ENCODE measurements at places on chromosomes 5 and 9. TPM values are rescaled to one million over a fixed set of nuclear protein-coding genes. Genes with fewer than 3 reads are reported as not detected.

AJM1 gene
- total RNA-seq, result 1.1 TPM

MTAP gene
- total RNA-seq, result 14.4 TPM

MARCHF11 gene
- total RNA-seq, result not detected

ADAMTSL1 gene
- total RNA-seq, result 179 TPM

NUDT12 gene
- 16.8 TPM for total RNA-seq

ZFP2 gene
- total RNA-seq, result 2.7 TPM

ERGIC1 gene
- total RNA-seq, result 21.7 TPM

PITX1 gene
- total RNA-seq, result 1.5 TPM

SLC36A2 gene
- not detected for total RNA-seq

DNA sequence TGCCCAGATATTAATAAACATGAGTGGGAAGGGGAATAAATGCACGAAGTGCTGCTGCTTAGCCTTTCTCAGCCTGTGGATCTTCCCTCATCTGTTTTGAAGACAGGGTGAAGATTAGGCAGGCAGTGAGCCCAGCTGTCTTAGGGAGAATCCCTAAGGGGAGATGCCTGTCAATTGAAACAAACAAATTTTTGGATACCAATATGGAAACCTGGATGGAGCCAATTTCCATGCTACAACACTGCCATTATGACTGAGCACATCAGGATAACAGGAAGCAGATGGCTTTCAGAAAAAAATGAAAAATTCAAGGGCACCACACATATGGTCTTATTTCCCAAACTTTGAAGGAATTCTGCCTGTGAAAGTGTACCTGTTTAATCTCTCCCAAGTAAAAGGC is 80.3 kb downstream of the HMHB1 start:
- no peak for DNase-seq

DNA sequence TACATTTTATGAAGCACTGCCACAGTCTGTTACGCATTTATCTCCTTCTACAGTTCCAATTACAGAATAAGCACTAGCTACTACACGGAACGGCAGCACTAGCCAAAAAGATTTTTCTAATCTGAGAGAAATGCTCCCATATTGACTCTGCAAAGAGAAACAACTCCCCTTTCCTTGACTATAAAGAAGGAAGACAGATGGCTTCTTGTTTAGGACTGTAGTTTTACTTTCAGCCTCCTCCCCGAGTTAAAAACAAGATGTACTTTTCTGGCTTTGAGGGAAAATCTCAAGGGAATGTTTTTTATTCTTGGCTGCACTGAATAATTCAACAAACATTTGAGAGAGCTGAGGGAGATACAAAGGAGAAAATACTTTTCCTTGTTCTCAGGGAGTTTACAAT is 1.9 kb upstream of the SLC44A1 start:
- peak; percentile 66 for DNase-seq

- no peak for DNase-seq
These were observed 97.0 kb downstream of the ANKRD33B start for GRCh38 chr5:10660720-10661387.

- no peak for DNase-seq
These were observed 71.9 kb downstream of the INSL6 start for GRCh38 chr9:5113523-5113922.

DNA sequence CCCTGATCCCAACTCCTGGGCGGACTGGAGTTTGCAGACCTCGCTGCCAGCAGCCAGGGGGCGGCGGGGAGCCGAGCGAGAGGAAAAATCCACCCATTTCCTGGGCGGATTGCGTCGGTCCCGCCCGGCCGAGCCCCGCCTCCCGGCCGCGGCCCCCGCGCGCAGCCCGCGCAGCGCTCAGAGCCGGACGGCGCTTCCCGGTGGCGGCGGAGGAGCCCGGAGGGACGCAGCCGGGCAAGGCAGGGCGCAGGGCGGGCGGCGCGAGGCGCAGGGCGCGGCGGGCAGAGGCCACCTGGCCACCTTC is at the start of gene OLFM1:
OLFM1 (plus strand) TSS at position 180 of the 304 bp plus-strand sequence. CDS start 322 bp downstream, outside the sequence.
- peak; percentile 45 for DNase-seq

DNA sequence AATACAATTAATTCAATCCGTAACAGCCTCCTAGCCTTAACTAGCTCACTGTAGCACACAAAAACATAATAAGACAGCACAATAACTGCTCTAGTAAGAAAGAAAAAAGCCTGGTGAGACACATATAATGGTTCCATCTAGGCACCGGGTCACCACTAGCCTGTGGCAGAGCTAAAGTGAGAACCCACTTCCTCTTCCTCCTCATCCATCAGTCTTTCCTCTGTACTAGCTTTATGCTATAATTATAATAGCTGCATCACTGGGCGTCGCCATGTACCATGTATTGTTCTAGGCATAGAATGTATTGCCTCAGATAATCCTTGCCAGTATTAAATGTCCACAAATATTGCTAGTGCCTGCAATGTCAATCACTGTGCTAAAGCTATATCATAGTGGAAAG is 23.1 kb downstream of the ADRB2 start:
- DNase-seq, result no peak

GRCh38 chr5:124860291-124860655 is 113.8 kb upstream of the ZNF608 start:
- DNase-seq, result no peak

DNA sequence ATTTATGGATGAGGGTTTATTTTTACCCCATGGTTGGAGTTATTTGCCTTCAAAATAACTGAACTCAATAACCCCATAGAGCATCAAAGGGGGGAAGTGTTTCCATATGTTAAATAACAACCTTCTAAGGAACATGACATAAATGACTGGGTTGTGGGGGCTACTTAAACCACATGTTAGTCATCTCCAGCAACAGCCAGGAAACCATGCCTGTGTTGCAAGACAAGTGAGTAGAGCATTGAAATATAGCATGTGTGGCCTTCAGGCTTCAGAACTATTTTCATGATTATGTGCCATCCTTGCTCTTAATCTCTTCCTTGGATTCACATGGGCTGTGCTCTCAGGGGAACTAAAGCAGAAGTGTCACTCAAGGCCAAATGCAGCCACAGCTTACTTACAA is 431.2 kb downstream of the AGTPBP1 start:
- peak; percentile 2 for DNase-seq

GRCh38 chr5:129398026-129398678 is 61.9 kb upstream of the ADAMTS19 start:
- DNase-seq, result no peak

DNA sequence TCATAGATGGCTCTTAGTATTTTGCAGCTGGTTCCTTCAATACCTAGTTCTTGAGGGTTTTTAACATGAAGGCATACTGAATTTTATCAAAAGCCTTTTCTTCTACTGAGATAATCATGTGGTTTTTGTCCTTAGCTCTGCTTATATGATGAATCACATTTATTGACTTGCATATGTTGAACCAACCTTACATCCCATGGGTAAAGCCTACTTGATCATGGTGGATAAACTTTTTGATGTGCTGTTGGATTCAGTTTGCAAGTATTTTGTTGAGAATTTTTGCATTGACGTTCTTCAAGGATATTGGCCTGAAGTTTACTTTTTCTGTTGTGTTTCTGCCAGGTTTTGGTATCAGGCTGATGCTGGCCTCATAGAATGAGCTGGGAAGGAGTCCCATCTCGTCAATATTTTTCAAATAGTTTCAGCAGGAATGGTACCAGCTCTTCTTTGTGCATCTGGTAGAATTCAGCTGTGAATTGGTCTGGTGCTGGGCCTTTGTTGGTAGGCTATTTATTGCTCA is 49.7 kb downstream of the YIPF5 start:
- peak; percentile 72 for DNase-seq

- DNase-seq, result peak; percentile 31
These were observed 76.2 kb downstream of the SH3TC2 start for GRCh38 chr5:148986636-148987035.

DNA sequence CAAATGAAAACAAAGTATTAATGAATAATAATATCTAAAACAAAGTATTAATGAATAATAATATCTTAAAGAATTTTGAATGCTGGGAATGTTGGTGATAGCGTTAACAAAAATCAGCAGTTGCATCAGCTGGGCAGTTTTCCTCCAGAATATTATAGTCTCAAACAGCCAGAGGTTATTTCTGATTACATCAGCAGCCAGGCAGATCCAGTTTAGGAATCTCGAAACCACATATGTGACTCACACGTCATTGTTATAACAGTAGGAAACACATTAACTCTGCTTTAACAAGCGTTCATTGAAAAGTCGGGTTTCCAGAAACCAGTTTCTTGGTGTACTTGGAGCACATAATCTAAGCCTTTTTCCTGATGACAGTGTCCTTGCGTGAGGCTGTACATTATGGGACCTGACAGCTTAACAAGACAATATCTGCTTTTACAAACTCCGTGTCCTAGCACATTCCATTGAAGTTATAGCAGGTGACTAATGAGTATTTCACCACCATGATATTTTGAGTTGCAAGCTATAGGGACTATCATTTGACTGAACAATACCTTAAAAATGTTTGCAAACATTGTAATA is 559.5 kb upstream of the KLF4 start:
- DNase-seq, result peak; percentile 98

GRCh38 chr5:10064546-10065195 is 185.0 kb downstream of the ATPSCKMT start:
- DNase-seq, result no peak

- DNase-seq, result no peak
These were observed 15.8 kb upstream of the LCP2 start for GRCh38 chr5:170313344-170313743.

DNA sequence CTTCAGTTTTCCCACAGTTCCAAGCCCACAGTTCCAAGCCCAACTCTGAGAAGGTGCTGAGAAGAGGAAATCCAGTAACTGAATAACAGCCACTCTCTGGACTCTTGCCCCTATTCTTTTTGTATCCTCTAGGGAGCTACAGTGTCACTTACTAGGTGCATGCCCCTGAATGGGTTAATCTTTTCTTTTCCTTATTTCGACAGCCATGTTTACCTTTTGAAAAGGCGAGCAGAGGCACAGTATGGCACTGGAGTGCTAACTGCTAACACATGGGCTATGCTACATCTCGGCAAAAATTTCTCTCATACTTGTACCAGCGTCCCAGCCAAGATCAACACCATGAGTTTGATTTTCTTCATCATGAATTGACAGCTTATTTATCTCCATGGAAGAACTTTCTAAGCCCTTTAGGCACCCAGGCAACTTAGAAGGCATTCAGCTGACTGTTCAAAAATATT is 222.6 kb downstream of the EBF1 start:
- DNase-seq, result peak; percentile 82

DNA sequence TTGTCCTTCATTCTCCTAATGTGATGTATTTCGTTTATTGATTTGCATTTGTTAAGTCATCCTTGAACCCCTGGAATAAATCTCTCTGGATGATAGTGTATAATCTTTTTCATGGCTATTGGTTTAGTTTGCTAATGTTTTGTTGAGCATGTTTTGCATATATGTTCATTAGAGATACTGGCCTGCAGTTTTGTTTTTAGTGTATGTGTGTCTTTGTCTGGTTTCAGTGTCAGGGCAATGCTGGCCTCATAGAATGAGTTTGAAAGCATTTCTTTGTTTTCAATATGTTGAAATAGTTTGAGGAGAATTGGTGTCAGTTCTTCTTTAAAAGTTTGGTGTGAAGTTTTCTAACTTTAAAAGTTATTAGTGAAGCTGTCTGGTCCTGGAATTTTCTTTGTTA is 149.6 kb upstream of the ATP10B start:
- no peak for DNase-seq

GRCh38 chr5:174505621-174506020 is 218.8 kb upstream of the MSX2 start:
- peak; percentile 4 for DNase-seq

DNA sequence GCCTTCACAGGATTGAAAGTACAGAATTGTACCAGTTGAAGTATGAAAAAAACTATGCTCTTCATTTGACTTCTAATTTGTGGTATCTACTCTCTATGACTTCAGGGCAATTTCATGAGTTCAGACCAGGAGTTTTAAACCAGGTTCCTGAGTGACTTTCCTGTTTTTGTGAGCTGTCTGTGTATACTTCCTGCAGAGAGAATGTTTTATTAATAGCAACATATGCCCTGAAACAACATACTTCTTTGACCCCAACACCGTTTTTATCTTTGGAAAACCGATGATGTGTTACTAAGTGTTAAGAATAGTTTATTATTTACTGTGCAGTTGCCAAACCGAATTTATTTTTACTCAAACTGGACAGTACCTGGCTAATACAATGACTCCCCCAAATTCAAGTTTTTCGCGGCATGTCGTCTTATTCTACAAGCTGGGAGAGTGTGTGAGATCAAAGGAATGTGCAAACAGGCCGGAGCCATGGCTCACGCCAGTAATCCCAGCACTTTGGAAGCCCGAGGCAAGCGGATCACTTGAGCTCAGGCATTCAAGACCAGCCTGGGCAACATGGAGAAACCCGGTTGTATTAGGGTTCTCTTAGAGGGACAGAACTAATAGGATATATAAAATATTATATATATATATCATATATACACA is 58.7 kb upstream of the ERBIN start:
- peak; percentile 7 for DNase-seq

DNA sequence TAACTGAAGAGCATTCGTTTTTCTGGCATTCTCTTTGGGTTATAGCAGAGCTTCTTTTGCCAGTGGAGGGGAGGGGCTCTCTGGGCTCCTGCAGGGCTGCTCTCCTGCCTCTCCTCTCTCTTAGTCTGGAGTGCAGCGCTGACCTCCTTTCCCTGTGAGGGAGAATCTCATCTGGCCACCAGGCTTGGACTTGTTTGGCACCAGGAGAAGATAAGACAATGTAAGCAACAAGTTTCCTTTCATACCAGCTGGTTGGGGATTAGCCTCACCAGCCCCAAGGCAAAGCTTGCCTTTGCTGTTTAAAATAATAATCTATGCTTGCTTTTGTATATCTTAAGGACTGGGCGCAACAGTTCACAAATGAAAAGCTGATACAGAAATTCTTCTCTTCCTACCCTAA is 196.4 kb downstream of the TLE4 start:
- DNase-seq, result peak; percentile 32

- no peak for DNase-seq
These were observed 77.0 kb downstream of the IQGAP2 start for GRCh38 chr5:76479973-76480667.

DNA sequence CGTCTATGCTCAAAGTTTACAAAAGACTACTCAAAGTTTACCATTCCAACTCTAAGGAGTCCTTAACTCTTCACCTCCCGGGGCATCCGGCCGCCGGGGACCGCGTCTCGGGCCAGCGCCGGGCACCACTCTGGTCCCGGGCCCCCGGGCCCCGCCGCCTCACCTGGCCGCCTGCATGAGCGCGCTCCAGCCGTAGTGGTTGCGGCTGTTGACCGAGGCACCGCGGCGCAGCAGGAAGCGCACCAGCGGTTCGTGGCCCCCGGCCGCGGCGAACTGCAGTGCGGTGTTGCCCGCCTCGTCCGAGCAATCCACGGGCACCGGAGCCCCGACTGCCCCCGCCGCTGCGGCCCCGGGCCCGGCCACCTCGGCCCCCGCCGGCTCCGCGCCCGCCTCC is 388 bp downstream of the ANKS6 start:
- no peak for DNase-seq

DNA sequence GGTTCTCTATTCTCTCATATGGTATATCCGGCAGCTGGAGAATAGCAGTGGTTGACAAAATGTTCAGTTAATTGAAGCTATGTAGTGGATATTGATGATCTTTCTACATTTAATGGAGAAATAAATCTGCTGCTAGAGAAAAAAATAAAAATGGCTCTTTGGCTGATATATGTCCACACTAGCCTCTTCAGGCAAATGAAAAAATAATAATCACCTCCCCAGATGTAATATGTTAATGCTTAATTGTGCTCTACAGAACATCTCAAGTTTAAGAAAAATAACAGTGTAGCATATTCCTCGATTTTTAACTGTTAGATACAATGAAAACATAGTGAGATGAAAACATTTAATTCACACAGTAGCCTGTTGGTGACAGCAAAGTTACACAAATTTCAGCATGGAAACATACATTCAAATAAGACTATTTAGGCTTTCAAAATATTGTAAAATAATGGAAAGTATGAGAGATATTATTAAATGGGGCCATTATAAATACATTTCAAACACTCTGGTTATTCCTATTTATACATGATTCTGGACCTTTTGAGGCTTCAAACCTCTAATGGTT is 543.0 kb downstream of the MAT2B start:
- DNase-seq, result peak; percentile 79
